MCF 10A (cell line): ENCODE measurements at places on chromosomes 5 and 9. TPM values are rescaled to one million over a fixed set of nuclear protein-coding genes. Genes with fewer than 3 reads are reported as not detected.
A peak's percentile ranks its signal among the peaks of the same experiment; 100 is the strongest.

GRCh38 chr5:42791151-42791550, 20.5 kb downstream of the SELENOP start:
- no peak for DNase-seq

DNA sequence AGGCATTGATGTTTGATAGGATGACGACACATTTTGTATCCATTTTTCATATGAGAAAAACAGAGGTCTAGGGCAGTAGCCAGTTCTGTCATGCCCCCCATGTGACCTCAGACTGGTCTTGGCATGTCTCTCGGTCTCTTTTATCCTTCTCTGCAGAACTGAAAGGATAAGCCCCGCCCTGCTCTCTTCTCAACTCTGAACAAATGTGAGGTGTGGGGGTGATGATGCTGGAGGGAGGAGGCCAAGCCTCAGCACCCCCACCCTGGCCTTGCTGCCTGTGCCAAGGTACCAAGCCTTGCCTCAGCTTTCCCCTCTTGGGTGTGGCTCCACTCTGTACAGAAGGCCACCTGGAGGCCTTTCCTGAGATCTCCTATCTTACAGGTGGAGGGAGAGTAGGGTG, 19.5 kb upstream of the CRB2 start:
- DNase-seq = peak; percentile 22

The IL31RA gene
- 5.8 and 6.4 TPM in 2 replicates for total RNA-seq

The ENTPD2 gene
- 13.4 and 31.5 TPM in 2 replicates for total RNA-seq

- no peak for DNase-seq
Measured at GRCh38 chr9:14080959-14081542, 232.9 kb downstream of the NFIB start.

The IRGM gene
- total RNA-seq = not detected in 2 replicates

DNA sequence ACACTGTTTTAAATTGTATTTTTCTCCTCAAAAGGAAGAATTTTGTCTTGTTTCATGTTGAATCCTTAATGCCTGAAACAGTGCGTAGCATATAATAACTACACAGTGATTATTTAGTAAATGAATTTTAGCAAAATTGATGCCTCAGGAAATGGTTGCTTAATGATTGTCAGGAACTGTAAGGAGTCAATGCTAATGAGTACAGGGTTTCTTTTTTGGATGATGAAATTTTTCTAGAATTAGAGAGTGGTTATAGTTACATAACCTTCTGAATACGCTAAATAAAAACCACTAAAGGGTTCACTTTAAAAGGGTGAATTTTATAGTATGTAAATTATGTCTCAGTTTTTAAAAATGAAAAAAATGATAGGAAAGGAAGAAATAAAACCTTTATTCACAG, 14.9 kb downstream of the FAM151B start:
- DNase-seq = no peak

- no peak for DNase-seq
Measured at GRCh38 chr5:76764374-76764773, 48.4 kb downstream of the F2R start.

The CBY3 gene
- not detected in 2 replicates for total RNA-seq

The CCDC192 gene
- not detected in 2 replicates for total RNA-seq

- no peak for DNase-seq
Measured at GRCh38 chr9:9747787-9748186, 865.0 kb downstream of the PTPRD start.

DNA sequence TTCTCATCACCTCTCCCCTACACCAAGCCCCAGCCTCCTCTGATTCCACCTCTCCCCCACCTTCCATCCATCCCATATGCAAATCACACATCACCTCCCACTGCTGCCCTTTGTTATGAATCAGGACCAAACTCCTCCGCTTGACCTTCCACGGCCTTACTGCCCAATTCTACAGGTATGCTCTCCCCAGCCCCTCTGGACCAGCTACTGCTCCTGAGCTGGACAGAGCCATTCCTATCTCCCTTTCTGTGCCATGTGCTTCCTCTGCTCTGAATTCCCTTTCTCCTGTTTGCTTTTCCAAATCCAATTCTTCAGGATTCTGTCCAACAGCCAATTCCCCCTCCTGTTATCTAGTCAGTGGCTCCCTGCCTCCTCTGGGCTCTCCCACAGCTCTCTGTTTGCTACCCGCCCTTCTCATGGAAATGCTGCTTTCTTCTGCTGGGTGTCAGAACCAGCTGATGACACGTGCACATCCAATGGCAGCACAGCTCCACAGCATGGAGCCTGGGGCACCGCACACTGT, 8.3 kb downstream of the FABP6 start:
- DNase-seq = no peak

- DNase-seq = peak; percentile 63
Measured at GRCh38 chr5:115831163-115831768, 10.1 kb downstream of the ATG12 start.

GRCh38 chr5:159458217-159458711, 128.0 kb upstream of the IL12B start:
- DNase-seq = no peak

GRCh38 chr5:39178171-39178570, 41.2 kb downstream of the FYB1 start:
- no peak for DNase-seq

- no peak for DNase-seq
Measured at GRCh38 chr5:168216989-168217388, 74.5 kb upstream of the WWC1 start.

DNA sequence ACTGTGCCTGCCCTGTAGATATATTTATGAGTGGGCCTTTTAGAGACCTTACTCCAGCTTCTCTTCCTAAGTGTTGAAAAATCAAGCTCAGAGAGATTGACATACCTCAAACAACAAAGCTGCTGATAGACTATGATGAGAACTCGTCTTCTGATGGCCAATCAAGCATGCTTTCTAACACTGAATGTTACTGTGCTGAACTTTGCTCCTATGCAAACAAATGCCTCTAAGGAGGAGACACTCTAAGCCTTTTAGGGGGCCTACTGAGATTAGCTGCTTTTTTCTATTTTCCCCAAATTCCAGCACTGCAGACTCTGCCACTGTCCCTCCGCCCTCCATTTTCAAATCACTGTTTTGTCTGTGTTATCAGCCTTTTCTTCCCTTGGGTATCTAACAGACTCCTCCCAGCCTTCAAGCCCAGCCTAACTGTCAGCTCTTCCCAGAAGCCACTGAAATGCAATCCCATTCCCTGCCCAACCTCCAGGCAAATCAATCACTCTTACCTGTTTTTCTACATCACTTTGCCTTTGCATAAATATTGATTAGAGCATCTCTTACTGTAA, 39.5 kb downstream of the TXNDC8 start:
- no peak for DNase-seq

- DNase-seq = peak; percentile 12
Measured at GRCh38 chr5:73459366-73459765, 10.8 kb upstream of the FOXD1 start.

DNA sequence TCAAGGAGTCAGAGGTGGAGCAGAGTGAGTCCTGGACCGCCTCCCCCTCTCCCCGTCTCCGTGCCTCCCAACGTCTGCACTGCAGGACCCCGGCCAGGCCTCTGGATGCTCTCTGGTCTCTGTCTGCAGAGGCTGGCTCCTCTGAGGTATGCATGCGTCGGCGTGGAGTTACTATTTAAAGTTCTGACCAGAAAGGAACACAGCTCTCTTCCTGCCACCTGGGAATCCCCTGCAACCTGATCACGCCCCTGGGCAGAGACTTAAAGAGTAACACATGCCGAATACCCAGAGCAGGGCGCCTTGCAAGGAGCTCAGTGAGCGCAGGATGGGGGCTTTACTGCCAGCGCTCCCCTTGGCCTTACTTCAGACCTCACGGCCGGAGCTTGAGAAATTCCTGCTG, 16.0 kb downstream of the ANXA6 start:
- no peak for DNase-seq

The FAM221B gene
- not detected in 2 replicates for total RNA-seq

The SLC36A2 gene
- total RNA-seq = not detected in 2 replicates

The LCN15 gene
- total RNA-seq = not detected in 2 replicates

DNA sequence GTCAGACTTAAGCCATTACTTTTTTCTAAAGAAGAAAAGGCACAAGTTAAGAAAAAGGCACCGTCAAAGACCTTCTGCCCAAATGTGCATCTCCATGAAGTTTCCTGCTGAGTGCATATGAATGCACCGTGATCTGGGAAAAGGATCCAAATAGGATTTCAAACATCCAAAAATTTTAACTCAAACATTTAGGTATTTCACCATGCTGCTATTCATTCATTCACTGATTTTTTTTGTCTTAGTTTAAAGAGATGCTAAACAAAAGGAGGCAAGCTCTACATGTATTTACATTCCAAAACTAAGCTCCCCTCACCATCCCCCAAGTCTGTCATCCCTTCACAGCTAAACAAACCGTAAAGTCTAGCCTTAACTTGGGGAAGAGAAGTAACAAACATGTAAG, 291.9 kb downstream of the ARL15 start:
- no peak for DNase-seq

The SAXO1 gene
- not detected in 2 replicates for total RNA-seq

DNA sequence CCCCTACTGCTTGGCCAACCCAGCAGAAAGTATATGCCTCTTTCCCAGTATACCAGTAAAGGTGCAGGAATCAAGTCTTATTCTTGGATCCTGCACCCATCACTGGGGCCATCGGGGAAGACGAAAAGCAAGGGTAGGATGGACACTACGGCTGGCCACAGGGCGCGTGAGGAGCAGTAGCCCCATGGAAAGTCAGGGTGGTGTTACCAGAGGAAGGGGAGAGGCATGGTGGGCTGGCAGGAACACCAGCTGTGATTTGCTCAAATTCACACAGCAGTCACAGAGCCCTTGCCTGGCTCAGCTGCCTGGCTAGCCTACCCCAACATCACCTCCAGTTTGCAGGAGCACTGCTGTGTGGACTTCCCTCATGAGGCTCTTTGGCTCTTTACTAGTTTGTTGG, 34.5 kb upstream of the SAP30L start:
- no peak for DNase-seq

DNA sequence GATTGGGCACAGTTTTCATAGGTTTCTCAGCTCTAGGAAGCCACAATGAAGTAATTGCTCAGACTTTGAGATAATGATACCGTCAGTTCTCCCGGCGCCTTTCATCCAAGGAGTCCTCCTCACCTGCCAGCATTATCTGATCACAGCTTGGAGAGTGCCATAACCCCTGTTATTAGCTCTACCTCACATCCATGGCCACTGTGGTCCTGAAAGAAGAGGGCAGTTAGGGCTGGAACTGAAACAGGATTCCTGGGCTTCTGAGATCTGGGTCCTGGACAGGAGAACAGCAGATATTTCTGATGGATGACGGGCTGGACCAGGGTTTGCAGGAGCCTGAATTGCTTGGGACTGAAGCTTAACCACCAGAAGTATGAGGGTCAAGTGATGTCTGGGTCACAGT, 13.5 kb downstream of the RGS3 start:
- DNase-seq = no peak

DNA sequence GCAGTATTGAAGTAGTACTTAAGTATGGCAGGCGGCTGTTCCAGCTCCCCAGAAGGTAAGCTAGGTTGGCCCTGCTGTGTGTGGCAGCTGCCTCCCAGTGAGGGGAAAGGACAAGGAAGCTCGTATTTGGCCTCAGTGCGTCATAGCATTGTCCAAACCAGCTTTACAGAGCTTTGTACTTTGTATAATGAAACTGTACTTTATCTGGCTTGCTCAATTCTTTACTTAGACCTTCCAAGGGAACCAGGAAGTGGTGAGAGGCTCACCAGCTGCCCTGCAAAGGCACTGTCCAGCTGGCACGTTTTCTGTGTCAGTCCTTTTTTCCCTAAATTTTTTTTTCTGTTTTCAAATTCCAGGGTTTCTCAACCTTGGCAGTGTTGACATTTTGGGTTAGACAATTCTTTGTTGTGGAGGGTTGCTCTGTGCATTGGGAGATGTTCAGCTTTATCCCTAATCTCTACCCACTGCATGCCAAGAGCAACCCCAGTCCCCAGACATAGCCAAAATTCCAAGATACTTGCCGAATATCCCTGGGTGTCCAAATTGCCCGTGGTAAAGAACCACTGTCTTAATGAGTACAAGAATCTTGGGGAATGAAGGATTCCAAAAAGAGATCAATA, 474.5 kb downstream of the LRRC70 start:
- no peak for DNase-seq

The MEIKIN gene
- not detected in 2 replicates for total RNA-seq
